Naive thymus-derived CD4-positive, alpha-beta T cell (primary cell): ENCODE measurements at places on chromosomes 5 and 9.

GRCh38 chr5:115379622-115380344, 83.3 kb upstream of the CCDC112 start:
- H3K4me3 ChIP-seq = no peak overlapping the region
- H3K27ac ChIP-seq = no peak overlapping the region
- no peak for DNase-seq
- H3K36me3 ChIP-seq = no peaks in the 10 kb centered on the region
- no peaks in the 10 kb centered on the region for H3K4me1 ChIP-seq

DNA sequence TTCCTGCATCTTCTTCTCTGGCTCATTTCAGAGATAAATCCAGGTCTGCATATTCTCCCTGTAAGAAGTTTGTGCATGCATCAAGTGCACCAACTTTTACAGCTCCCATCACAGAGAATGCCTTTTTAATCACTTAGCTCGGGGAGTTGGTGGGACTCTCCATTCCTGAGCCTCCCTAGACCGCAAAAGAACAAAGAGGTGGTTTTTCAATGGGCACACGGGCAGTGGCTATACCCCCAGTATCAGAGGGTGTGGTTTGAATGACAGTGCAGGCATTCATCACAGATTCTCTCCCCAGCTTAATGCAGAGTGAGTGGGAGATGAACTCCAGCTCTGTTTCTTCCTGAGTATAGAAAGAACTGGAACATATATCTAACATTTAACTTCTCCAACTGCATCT, 264.7 kb upstream of the NR4A3 start:
- H3K4me1 ChIP-seq = no peaks in the 10 kb centered on the region
- H3K27me3 ChIP-seq = no peaks in the 10 kb centered on the region
- no peak overlapping the region for H3K27ac ChIP-seq
- no peak overlapping the region for H3K4me3 ChIP-seq

- no peak for DNase-seq
- H3K27me3 ChIP-seq = no peaks in the 10 kb centered on the region
Measured at GRCh38 chr5:141762790-141763368, 80.8 kb upstream of the ARAP3 start.

DNA sequence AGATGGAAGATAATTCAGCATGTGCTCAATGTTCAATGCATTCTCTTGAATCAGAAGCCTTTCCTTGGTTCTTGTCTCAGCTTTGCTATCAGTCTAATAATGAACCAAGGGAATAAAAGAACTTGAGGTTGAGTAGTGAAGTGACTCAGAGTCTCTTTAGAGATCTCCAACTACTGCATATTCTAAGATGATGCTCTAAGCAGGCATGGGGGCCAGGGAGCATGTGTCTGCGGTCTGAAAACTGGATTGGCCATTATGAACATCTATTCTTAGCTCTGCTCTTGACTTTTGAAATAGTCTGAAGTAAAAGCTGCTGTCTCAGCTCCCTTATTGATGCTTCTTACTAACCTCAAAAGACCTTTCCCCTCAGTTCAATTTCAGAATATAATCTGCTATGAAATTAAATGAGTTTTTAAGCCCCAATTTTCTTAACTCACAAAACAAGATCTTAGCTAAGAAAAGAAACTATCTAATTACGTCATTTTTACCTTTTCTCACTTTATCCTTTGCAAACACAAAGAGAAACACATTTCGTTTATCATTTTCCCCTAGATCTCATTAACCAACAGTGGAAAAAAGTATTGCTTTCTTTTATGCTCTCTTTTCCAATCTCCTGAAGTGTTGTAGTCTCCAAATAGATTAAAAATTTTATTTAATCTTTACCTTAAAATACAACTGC, 44.8 kb downstream of the PLCXD3 start:
- no peak overlapping the region for H3K27ac ChIP-seq
- no peaks in the 10 kb centered on the region for H3K36me3 ChIP-seq
- H3K4me1 ChIP-seq = no peaks in the 10 kb centered on the region
- no peaks in the 10 kb centered on the region for H3K27me3 ChIP-seq
- no peak overlapping the region for H3K4me3 ChIP-seq
- DNase-seq = no peak

- H3K27me3 ChIP-seq = no peaks in the 10 kb centered on the region
- H3K36me3 ChIP-seq = no peaks in the 10 kb centered on the region
- H3K4me1 ChIP-seq = no peaks in the 10 kb centered on the region
- no peak for DNase-seq
- H3K4me3 ChIP-seq = no peak overlapping the region
Measured at GRCh38 chr5:95042037-95042436, 242.9 kb downstream of the MCTP1 start.

DNA sequence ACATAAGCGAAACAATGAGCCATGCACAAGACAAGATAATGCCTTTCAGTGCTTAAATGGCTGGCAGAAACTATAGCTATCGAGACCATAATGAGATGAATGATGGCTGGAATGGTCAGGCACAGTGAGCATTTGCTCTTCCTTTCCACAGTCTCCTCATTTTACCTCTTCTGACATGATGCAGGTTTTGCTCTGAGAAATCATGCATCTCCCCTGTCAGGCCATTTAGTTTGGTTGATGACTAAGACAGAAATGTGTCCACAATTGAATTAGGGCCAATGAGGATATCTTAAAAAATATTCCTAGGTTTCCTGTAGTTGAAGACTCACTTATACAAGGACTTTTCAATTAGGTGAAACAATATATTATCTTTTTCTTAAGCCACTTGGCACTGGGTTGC, 475.1 kb downstream of the TMEM232 start:
- no peak overlapping the region for H3K27ac ChIP-seq
- no peaks in the 10 kb centered on the region for H3K27me3 ChIP-seq

DNA sequence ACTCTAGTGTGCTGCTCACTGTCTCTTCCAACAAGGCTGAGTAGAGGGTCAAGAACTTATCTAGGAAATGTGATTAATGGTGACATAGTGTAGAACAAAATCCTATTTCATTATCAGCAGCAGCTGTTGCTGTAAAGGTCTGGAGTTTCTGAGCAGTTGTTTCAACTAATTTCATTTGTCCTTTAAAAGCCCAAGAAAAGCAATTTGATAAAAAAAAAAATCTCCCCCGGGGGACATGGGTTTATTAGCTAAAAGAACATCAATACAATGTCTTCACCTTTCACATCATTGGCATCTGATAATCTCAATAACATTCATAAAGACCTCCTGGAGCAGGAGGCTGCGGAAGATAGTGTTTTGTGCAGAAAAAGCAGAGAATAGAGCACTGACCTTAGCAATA, 468.1 kb downstream of the KCTD16 start:
- H3K27ac ChIP-seq = no peak overlapping the region
- DNase-seq = no peak
- H3K27me3 ChIP-seq = no peaks in the 10 kb centered on the region
- no peaks in the 10 kb centered on the region for H3K36me3 ChIP-seq
- H3K4me1 ChIP-seq = no peaks in the 10 kb centered on the region

GRCh38 chr9:136326061-136326760, 1.1 kb upstream of the GPSM1 start:
- no peaks in the 10 kb centered on the region for H3K36me3 ChIP-seq
- no peaks in the 10 kb centered on the region for H3K27me3 ChIP-seq
- H3K4me1 ChIP-seq = no peaks in the 10 kb centered on the region

DNA sequence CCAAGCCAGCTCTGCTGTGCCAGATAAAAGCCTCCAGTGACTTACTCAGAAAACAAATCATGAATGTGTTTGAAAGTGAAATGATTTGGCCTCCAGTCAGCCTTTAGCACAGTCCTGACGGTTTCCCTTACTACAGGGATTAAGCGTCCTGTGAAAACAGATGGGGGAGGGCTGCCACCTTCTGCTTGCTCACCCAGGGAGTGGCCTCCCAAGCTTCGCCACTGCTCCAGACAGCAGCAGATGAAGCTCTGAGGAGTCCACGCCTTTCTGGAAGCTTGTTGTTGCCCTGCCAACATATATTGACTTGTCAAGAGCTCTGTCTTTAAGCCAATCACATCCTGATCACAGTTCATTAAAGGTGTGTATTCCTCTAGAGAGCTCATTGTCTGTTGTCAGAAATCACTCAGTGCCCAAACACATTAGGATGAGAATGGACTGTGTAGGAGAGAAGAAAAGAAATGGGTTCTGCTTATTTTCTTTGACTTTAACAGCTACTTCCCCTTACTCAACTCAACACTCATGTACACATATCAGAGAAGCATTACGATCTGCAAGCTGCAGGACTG, 4.9 kb upstream of the FYB1 start:
- H3K27me3 ChIP-seq = no peaks in the 10 kb centered on the region
- H3K27ac ChIP-seq = no peak overlapping the region
- H3K36me3 ChIP-seq = no peaks in the 10 kb centered on the region

GRCh38 chr5:28729067-28729466, 1690.7 kb upstream of the CDH9 start:
- no peaks in the 10 kb centered on the region for H3K4me1 ChIP-seq
- H3K4me3 ChIP-seq = no peak overlapping the region
- DNase-seq = no peak
- no peaks in the 10 kb centered on the region for H3K27me3 ChIP-seq
- no peaks in the 10 kb centered on the region for H3K36me3 ChIP-seq

DNA sequence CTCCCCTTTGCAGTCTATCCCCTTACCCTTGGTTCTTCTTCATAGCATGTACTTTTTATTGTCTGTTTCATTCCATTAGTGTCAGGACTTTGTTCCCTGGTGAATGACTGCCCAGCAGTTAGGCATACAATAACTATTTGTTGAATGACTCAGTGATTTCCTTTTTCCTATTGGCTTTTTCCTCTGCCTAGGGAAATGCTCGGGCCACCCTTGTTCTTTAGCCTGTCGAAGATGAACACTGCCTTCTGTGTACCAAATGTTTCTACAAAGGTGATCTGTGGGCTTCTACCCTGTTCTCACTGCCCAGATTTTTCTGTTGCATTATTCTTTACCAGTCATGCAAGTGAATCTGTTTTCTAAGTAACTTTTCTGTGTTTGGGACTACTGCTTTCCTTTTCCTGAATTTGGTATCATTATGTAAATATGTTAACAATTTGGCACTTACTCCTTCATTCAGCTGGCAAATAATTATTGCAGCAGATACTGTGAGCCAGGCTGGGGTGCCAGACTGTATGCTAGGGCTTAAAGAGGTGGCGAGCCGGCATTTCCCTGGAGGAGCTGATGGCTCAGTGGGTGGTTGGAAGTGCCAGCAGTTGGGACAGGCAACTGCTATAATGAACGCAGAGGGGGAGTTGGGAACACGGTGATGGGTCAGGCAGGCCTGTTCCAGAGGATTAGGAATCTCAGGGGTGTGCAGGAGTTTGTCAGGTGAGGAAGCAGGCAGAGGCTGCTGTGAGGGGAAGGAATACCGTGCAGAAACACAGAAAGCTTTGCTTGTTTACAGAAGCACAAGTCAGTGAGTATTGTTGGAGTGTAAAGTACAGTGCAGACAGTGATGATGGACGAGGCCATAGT, 30.6 kb downstream of the KDM4C start:
- H3K4me3 ChIP-seq = no peak overlapping the region
- no peaks in the 10 kb centered on the region for H3K27me3 ChIP-seq
- no peaks in the 10 kb centered on the region for H3K36me3 ChIP-seq
- DNase-seq = no peak

DNA sequence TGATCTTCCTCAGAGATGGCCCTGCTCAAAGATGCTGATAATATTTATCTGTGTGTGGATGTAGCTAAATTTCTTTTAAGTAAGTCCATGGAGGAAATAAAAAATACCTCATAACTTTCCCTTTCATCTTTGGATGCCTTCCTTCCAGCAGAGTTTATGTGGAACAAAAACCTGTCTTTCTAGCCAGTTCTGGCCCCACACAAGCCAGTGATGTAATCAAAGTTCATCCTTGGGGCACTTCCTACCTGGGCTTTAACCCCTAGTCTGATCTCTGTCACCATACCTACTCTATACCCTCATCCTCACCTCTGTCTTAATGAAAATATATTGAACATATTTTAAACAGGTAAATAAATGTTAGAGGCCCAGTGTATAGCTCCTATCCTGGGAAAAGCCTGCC, 39.8 kb upstream of the RASGRF2 start:
- DNase-seq = no peak
- H3K27me3 ChIP-seq = no peaks in the 10 kb centered on the region
- no peaks in the 10 kb centered on the region for H3K4me1 ChIP-seq
- no peak overlapping the region for H3K27ac ChIP-seq

GRCh38 chr5:102625928-102626327, 127.1 kb upstream of the SLCO6A1 start:
- no peaks in the 10 kb centered on the region for H3K27me3 ChIP-seq
- no peaks in the 10 kb centered on the region for H3K4me1 ChIP-seq
- H3K36me3 ChIP-seq = no peaks in the 10 kb centered on the region
- H3K4me3 ChIP-seq = no peak overlapping the region
- no peak for DNase-seq

GRCh38 chr5:157354800-157355199, 88.9 kb downstream of the CYFIP2 start:
- DNase-seq = no peak
- peaks cover 46% of the 10 kb centered on the region for H3K36me3 ChIP-seq
- no peaks in the 10 kb centered on the region for H3K4me1 ChIP-seq
- no peaks in the 10 kb centered on the region for H3K27me3 ChIP-seq
- no peak overlapping the region for H3K4me3 ChIP-seq

- H3K36me3 ChIP-seq = no peaks in the 10 kb centered on the region
- H3K27me3 ChIP-seq = no peaks in the 10 kb centered on the region
- DNase-seq = no peak
- no peak overlapping the region for H3K27ac ChIP-seq
- H3K4me1 ChIP-seq = no peaks in the 10 kb centered on the region
Measured at GRCh38 chr9:19208653-19209052, 21.8 kb upstream of the DENND4C start.

- H3K27ac ChIP-seq = no peak overlapping the region
- no peak overlapping the region for H3K4me3 ChIP-seq
- DNase-seq = no peak
- H3K27me3 ChIP-seq = no peaks in the 10 kb centered on the region
Measured at GRCh38 chr5:115265220-115265619, 2.5 kb upstream of the PGGT1B start.

GRCh38 chr5:176405656-176406435, 10.5 kb downstream of the CLTB start:
- H3K27me3 ChIP-seq = no peaks in the 10 kb centered on the region
- H3K4me1 ChIP-seq = no peaks in the 10 kb centered on the region
- no peak overlapping the region for H3K4me3 ChIP-seq
- H3K36me3 ChIP-seq = no peaks in the 10 kb centered on the region
- no peak for DNase-seq

DNA sequence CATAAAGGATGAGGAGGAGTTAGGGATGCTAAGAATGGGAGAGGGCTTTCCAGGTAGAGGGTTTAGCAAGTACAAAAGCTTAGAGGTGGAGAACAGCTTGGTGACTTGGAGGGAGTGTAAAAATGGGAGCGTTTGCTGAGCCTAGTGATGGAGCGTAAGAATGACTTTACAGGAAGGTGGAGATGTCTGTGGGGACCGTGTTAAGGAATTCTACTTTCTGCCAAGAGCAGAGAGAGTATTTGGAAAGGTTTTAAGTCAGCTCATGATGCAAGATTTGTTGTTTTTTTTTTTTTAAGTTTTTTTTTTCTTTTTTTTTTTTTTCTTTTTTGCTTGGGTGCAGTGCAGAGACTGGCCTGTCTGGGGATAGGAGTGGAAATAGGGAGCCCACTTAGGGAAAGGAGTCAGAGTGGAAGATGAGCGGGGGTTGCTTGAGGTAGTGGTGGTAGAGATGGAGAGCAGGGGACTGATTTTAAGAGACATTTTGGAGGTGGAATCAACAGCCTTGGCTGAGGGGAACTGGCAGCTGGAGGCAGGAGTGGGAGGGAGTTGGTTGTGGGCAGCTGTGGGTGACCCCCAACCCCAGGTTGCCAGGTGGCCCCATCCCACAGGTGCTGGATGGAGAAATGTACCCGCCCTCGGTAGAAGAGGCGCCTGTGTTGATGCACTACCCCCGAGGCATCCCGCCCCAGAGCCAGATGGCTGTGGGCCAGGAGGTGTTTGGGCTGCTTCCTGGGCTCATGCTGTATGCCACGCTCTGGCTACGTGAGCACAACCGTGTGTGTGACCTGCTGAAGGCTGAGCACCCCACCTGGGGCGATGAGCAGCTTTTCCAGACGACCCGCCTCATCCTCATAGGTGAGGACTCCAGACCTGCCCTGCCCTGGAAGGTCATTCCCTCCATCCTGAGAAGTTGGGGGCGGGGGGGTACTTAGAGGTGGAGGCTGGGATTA, 12.4 kb downstream of the PTGS1 start:
- H3K27ac ChIP-seq = no peak overlapping the region
- no peak for DNase-seq
- no peaks in the 10 kb centered on the region for H3K36me3 ChIP-seq
- H3K27me3 ChIP-seq = no peaks in the 10 kb centered on the region
